ENCODE measurements at places on chromosomes 3 and 15. TPM values are rescaled to one million over a fixed set of nuclear protein-coding genes. Genes with fewer than 3 reads are reported as not detected.
A peak's percentile ranks its signal among the peaks of the same experiment; 100 is the strongest.

ALCAM gene
- 84.6 TPM for total RNA-seq

DNA sequence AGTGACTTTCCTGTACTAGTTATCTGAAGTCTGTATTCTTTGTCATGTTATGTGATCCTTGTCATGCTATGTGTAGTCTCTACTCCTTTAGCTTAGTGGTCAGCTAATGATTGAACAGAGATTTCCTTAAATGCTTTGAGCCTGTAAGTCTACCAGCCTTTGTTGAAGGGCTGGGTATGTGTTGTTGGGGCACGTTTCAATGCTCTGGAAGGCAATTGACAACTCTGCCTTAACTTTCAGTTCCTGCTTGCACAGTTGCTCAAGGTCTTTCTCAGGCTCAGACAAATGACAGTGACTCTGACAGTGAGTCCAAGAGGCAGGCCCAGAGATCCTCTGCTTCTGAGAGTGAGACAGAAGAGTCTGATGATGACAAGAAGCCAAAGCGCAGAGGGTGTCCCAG lies 89.3 kb downstream of the CHD2 start:
- no peak for DNase-seq
- H3K27me3 ChIP-seq, result no peaks in the 10 kb centered on the region
- H3K4me3 ChIP-seq, result no peak overlapping the region
- H3K36me3 ChIP-seq, result peaks cover 44% of the 10 kb centered on the region

GRCh38 chr3:129626744-129627349 lies 20.4 kb upstream of the PLXND1 start:
- H3K4me1 ChIP-seq, result peaks cover 39% of the 10 kb centered on the region
- H3K27me3 ChIP-seq, result peaks cover 3% of the 10 kb centered on the region
- DNase-seq, result peak; percentile 78
- peaks cover 3% of the 10 kb centered on the region for H3K36me3 ChIP-seq

PLA2G4B gene
- total RNA-seq, result 19.9 TPM

EIF1B gene
- 81.8 TPM for total RNA-seq

- DNase-seq, result no peak
- H3K36me3 ChIP-seq, result no peaks in the 10 kb centered on the region
- no peak overlapping the region for H3K27ac ChIP-seq
- no peaks in the 10 kb centered on the region for H3K27me3 ChIP-seq
These were observed 17.6 kb upstream of the SEMA3F start for GRCh38 chr3:50137531-50137930.

NEK11 gene
- 13.8 TPM for total RNA-seq

- no peak overlapping the region for H3K27ac ChIP-seq
- DNase-seq, result no peak
- no peak overlapping the region for H3K4me3 ChIP-seq
- H3K27me3 ChIP-seq, result peaks cover 7% of the 10 kb centered on the region
- H3K4me1 ChIP-seq, result peaks cover 26% of the 10 kb centered on the region
- peaks cover 29% of the 10 kb centered on the region for H3K36me3 ChIP-seq
These were observed 8.8 kb downstream of the ARID3B start for GRCh38 chr15:74549816-74550215.

DNA sequence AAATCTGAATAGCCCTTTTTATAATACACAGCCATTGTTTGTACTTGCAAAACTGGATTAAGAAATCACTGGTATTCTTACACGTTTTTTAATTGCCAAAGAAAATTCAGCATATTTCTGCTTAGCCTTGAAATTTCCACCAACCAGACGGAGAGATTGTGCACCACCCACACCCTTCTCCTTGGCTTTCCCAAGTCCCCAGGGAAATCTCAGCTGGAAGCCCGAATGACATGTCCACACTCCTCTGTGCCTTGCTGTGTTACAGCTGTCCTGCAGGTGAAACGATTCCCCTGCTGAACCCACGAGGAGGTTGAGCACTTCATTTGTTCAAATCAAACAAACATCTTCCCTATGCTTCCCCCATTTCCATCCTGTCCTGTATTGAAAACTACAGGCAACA lies 49.6 kb upstream of the PPARG start:
- no peak overlapping the region for H3K4me3 ChIP-seq
- H3K27me3 ChIP-seq, result no peaks in the 10 kb centered on the region
- no peak overlapping the region for H3K27ac ChIP-seq
- no peak for DNase-seq
- H3K36me3 ChIP-seq, result no peaks in the 10 kb centered on the region

SEMA3B gene
- total RNA-seq, result 34.8 TPM

EPHB3 gene
- total RNA-seq, result 65.0 TPM

CRYGS gene
- 1.2 TPM for total RNA-seq

- peak; percentile 36 for DNase-seq
- H3K27ac ChIP-seq, result no peak overlapping the region
- no peaks in the 10 kb centered on the region for H3K36me3 ChIP-seq
- peaks cover 6% of the 10 kb centered on the region for H3K4me1 ChIP-seq
- no peak overlapping the region for H3K4me3 ChIP-seq
These were observed 206.5 kb downstream of the TJP1 start for GRCh38 chr15:29615791-29616190.
